ENCODE measurements at places on chromosomes 13 and 19. TPM values are rescaled to one million over a fixed set of nuclear protein-coding genes. Genes with fewer than 3 reads are reported as not detected.
A peak's percentile ranks its signal among the peaks of the same experiment; 100 is the strongest.

DNA sequence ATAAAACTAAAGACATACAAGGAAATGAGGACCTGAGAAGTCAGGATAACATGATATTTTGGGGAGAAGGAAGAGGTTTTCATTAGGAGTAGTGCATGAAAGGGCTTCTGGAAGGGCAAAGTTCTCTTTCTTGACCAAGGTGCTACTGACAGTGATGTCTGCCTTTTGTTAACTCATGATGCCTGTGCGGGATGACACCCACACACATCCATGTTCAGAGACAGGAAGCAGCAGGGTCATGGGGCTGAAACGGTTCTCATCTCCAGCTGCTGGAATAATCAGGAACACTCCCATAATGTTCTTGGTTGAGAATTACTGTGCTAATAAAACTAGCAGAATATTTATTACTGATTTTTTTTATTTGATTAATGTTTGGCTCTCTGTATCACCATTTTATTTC, 29.1 kb downstream of the KCNC3 start:
- no peak for DNase-seq

Gene ZNF728
- total RNA-seq = 3.1 TPM

GRCh38 chr19:32330213-32330857, 15.1 kb upstream of the ZNF507 start:
- DNase-seq = no peak

- no peak for DNase-seq
Measured at GRCh38 chr13:40666933-40667621, 636 bp upstream of the FOXO1 start.

GRCh38 chr19:52464798-52465470, 11.6 kb downstream of the ZNF578 start:
- peak; percentile 67 for DNase-seq

- DNase-seq = no peak
Measured at GRCh38 chr13:31929031-31929770, 102.4 kb upstream of the FRY start.

DNA sequence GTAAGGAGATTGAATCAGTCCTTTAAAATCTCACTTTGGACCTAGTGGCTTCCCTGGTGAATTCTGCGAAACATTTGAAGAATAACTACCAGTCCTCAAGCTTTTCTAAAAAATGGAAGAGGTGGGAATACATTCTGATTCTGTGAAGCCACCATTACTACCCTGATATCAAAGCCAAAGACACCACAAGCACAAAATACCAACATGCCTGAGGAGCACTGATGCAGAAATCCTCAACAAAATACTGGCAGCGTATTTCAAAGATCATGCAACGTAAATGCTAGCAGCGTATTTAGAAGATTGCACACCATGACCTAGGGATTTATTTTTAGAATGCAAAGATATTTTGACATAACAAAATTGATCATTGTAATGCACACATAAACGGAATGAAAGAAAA, 14.4 kb downstream of the ATP4B start:
- no peak for DNase-seq

Gene THSD8
- total RNA-seq = 2.1 TPM

DNA sequence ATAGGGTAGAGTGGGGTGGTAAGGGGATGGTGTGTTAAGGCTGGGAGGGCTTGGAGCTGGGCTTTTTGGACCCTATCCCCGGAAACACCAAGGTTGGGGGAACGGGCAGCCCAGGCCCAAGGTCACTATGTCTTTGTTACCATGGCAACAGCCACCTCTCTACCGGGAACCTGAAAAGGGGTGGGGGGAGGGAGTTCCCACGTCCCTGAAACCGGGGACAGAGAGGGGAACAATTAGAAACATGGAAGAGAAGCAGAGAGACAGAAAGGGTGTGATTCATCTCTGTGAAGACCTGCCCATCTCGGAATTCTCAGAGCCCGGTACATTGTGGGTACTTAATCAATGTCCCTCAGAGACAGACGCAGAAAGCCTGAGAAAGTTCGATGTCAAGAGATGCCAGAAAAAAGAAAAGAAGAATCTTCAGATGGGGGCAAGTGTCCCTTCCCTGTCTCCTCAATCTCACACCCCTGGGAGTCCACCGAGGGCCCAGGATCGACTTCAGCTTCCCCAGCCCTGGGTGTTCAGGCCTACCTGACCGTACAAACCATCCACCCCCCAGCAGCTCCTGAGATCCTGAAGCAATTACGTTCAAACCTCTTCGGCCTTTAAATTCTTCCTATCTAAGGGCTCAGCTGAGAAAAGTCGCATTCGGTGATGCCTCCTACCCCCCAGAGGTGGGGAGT, 6.8 kb upstream of the LRFN1 start:
- DNase-seq = no peak

All from mesenteric fat pad (tissue), 1 donor.